AG08396 (cell line): ENCODE measurements at places on chromosomes 6 and 20.
A peak's percentile ranks its signal among the peaks of the same experiment; 100 is the strongest.

DNA sequence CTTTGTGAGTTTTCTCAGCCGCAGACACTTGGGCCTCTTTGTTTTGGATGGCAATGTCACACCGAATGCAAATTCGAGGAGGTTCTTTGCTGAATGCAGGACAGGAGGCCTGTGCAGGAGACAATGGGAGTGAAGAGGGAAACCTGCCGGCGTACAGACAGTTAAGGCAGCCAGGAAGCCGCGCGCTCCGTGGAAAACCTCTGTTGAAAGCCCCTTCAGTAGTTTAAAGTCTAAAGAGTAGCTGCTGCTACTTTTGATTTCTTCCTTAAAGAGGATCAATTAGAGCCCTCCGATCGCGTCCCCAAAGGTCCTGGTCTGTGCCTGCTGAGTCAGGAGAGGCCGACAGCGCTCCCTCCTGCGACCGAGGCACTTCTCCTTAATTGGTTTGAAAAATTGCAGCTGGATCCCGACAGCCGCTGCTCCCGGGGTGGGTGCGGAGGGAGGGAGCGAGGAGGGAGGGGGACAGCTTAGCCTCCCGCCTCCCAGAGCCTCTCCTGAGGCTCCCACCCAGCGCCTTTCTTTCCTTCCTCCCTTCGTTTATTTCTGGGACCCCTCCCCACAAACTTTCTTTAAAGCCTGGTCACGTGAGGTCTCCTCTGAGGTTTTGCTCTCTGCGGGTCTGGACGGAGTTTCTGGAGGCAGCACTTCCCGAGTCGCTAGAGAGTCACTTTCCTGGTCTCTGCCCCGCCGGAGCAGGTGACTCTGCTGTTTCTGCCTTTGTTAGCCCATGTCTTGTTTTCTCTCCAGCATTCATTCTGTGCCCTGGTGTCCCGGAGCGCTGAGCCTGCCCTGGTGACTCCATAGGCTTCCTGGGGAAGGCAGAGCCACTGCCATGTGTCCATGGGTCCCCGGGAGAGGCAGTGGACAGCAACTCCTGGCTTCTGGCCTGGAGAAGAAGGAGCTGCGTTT lies 22.3 kb upstream of the RPP40 start:
- DNase-seq, result peak; percentile 74

DNA sequence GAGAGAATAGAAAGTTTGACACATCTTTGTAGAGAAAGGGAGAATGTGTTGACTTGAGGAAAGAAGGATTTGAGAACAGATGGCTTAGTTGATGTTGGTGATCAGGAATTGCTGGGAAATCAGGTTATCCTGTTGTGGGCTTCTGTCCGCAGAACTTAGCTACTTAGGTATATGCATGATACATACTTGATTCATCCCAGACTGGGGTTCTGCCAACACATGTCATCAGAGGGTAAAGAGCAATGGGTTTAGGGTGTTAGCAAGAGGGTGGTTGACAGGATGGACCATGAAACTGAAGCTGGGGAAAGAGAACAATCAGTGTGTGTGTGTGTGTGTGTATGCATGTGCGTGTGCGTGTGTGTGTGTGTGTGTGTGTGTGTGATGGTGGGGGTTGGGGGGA lies 50.6 kb upstream of the NELFCD start:
- DNase-seq, result no peak

GRCh38 chr6:105886066-105886813 lies 199.9 kb upstream of the PRDM1 start:
- no peak for DNase-seq

DNA sequence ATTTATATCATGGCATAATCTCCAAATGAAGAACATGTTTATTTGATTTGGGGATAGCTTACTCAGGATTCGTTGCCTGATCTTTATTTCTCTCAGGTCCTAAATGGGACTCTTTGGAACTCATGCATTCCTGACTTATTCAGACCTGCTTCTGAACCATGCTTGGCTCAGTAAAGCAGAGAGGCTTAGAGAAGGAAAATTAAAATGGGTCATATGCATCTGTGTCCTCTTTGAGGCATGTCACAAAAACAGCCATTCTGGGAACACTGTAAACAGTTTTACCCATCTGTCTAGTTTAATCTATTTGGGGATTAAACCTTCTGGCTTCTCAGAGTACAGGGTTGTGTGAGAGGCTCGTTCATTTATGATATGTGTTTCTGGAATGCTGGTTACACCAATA lies 1017.3 kb downstream of the KIF16B start:
- DNase-seq, result no peak

- DNase-seq, result no peak
Measured at GRCh38 chr6:19554356-19555225, 282.6 kb upstream of the ID4 start.

DNA sequence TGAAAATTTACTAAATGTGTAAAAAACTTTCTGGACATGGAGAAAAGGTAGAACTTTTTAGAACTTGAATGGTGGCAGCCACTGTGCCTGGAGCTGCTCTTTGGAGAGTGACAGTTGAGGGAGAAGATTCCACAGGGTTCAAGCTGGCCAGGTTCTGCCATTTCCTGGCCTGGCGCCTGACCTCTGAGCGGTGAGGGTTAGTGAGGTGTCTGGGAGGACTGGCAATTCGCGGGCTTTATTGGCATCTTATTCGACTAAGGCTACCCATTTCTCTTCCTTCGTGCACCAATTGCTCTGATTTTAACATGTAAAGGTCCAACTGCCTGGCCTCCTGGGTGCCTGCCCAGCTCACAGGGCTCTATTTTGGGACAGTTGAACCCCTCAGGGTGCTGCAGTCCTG lies 2.4 kb downstream of the SNAI1 start:
- no peak for DNase-seq

GRCh38 chr6:130409418-130410100 lies 43.7 kb downstream of the TMEM200A start:
- DNase-seq, result no peak

- no peak for DNase-seq
Measured at GRCh38 chr6:90849686-90850085, 262.8 kb upstream of the MAP3K7 start.

- peak; percentile 24 for DNase-seq
Measured at GRCh38 chr6:118325220-118325860, 222.8 kb upstream of the PLN start.

DNA sequence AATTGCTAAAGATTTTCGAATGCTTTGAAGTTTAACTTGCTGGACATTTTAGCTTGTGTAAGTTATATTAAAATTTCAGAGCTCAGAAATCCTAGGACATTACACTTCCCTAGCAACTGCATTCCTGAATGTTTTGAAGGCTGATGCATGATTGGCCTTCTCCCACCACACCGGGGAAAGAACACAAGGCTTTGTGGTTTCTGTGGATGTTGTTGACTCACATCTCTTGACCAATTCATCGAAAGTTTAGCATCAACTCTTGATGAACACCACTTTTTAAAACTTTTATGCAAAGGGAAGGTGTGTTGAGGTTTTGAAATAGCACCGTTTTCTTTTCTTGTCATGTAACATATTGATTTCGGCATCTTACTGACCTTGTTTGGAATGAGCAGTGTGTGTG lies 81.1 kb downstream of the RIMS1 start:
- peak; percentile 47 for DNase-seq

- DNase-seq, result no peak
Measured at GRCh38 chr6:33446356-33446755, 8.0 kb upstream of the ZBTB9 start.

DNA sequence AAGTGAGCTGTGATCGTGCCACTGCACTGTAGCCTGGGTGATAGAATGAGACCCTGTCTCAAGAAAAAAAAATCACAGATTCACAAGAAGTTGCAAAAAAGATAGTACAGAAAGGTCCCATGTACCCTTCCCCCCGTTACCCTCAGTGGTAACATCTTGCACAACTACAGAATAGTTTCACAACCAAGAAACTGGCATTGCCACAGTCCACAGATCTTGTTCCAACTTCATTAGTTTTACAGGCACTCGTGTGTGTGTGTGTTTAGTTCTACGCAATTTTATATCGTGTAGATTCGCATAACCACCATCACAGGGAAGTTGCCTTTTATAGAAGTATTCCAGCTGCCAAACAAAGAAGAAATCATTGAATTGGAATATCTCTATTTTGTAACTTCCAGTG lies 19.1 kb downstream of the SPATA2 start:
- DNase-seq, result no peak

GRCh38 chr20:34579191-34579978 lies 20.9 kb downstream of the MAP1LC3A start:
- peak; percentile 53 for DNase-seq

DNA sequence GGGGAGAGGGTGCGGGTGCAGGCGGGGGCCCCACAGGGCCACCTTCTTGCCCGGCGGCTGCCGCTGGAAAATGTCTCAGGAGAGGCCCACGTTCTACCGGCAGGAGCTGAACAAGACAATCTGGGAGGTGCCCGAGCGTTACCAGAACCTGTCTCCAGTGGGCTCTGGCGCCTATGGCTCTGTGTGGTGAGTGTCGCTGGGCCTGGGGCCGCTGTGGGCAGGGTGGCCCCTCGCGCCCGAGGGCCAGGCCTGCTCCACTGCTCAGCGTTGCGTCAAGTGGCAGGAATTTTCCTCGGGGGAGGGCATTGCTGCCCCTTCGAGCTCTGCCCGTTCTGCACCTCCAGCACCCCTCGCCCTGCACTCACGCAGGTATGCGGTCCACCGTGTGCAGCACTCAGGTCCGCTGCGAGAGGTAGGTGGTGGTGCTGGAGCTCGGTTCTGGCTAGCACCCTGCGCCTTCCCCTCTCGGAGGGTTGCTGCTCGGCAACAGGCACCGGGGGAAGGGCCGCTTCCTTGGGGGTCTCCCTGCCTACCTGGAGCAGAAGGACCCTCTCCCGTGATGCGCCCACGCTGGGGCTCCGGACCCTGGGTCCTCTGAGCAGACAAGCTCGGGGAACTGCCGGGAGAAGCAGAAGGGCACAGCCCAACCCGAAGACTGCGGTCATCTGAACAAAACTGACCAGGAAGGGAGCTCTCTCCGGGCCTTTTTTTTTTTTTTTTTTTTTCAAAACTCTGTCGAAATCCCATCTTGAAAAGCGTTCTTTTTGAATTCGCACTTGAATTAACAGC lies 674 bp downstream of the MAPK14 start:
- peak; percentile 28 for DNase-seq
